ENCODE measurements at places on chromosomes 12 and 14. TPM values are rescaled to one million over a fixed set of nuclear protein-coding genes. Genes with fewer than 3 reads are reported as not detected.

C14orf39 gene
- polyA plus RNA-seq = 0.36 TPM

POMT2 gene
- 36.6 TPM for polyA plus RNA-seq

PIANP gene
- polyA plus RNA-seq = 12.8 TPM

ASCL1 gene
- polyA plus RNA-seq = 0.31 TPM

CCDC175 gene
- 0.60 TPM for polyA plus RNA-seq

GRCh38 chr14:81517798-81518398 is 15.8 kb downstream of the SEL1L start:
- no peak for DNase-seq

- DNase-seq = peak; percentile 58
Measured at GRCh38 chr12:459430-460258, at the start of gene B4GALNT3. Gene B4GALNT3, plus strand, starts transcription at chr12:459939. Its CDS starts 438 bp downstream, at chr12:460377.

DNA sequence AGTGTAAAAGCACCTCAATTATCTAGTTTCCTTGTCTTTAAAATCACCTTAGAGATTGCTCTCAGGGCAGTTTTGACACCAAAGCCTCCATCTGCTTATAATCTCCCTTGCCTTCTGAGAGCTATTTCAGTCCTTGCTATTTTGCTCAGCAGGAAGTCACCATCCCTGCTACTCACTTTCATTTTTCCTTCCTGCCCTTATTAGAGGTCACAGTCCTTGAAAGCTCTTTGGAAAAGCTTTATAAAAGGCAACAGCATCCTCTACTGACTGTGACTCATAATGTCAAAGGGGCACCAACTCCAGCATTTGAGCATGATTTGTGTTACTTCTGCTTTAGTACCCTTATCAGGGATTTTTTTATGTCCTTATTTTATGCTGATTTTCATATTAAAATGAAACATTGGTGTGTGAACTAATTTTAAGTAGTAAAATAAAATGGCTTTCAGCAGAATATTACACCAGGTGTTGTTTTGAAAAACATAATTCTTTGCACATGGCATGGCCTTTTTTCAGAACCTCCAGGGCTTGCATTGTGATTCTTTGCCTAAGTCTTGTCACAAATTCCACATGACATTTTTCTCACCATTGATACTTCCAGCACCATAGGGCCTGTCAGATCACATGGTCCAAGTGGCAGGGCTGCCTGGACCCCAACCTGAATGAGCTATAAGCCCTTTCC is 213.0 kb downstream of the ADAMTS20 start:
- peak; percentile 54 for DNase-seq

DNA sequence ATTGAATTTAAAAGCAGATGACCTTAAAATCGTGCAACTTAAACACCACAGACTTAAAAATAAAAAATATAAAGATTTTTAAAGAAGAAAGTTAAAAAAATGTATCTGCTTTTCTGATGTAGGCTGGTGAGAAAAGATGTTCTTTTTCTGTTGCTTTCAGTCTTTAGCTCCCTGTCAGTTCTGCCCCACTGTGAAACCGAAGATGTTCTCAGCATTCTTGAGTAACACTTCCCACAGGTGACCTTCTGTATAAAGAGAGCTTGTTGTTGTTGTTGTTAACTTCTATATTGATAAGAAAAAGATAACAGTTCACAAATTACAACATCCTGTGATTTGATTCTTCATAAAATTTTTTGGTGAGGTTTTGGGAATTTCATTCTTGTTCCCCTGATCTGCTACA is 377.9 kb upstream of the RGS6 start:
- DNase-seq = no peak

DNA sequence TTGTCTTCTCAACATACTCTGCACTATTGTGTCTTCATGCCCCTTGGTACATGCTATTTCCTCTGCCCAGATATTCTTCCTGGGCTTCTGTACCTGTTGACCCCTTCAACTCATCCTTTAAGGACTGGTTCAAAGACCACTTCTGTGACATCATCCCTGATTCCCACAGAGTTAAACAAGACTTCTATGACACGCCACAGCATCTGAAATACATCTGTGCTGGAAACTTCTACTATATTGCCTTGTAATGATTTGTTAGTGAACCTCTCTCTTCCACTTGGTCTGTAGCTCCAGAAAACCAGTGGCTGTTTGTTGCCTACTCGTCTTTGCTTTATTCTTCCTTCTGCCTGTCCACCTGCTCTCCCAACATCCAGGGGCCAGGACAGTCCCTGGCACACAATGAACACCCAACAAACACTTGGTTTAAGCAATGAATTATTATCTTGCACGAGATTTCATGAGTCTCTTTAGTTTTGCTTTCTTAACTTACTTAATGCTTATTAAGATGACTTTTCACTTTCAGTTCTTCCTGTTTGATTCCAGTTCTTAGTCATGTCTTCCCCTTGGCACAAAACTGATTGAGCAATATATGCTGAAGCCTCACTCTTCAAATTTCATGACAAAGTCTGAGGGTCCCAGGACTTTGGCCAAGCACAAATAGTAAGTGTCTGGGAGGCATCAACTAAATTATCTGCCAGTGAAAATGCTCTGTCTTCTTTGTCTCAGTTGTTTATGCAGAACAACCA is 485.9 kb downstream of the APAF1 start:
- no peak for DNase-seq

GRCh38 chr14:93735206-93735605 is 53.1 kb downstream of the PRIMA1 start:
- no peak for DNase-seq

DNA sequence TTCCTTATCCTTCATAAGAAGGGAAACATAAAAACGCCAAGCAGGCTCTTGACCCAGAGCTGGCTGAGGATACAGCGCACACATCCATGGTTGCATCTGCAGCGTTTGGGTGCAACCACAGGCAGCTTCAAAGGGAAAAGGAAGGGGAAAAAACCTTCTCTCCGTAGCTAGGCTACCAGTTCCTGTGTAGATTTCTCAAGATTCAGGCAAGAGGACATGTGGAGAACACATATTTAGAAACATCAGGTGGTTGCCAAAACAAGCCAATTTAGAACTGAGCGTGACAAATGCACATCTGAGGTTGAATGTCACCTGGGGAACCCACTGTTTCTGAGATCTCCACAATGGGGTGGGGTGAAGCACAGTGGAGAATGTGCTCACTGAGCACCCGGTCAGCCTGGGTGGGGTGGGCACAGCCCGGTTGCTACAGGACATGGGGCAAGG is 78.3 kb upstream of the BDKRB2 start:
- DNase-seq = no peak

GRCh38 chr12:57309420-57309819 is 58.4 kb upstream of the STAC3 start:
- DNase-seq = no peak

DNA sequence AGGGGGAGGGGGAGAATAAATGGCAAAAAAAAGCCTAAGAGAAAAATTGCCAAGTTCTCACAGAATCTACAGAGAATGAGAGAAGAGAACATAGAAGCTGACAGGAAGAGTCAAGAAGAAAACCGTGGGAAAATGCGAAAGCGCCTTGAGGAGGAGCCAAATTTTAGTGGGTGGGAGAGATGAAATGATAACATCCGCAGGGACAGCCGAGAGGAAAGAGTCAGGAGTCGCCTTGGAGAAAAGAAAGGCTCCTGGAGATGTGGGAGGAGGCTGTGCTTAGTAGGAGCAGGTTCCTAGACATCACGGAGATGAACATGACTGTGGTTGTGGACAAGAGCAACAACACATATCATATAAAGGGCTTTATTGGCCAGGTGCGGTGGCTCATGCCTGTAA is 49.4 kb downstream of the PHLDA1 start:
- no peak for DNase-seq

GRCh38 chr12:91551927-91552326 is 369.3 kb upstream of the DCN start:
- no peak for DNase-seq

- no peak for DNase-seq
Measured at GRCh38 chr14:68219407-68219806, 399.8 kb downstream of the RAD51B start.

All from renal pelvis (tissue), 12 donors.